ENCODE measurements at places on chromosomes 3 and 15.

- DNase-seq, result no peak
These were observed 109.0 kb upstream of the NEDD4 start for GRCh38 chr15:56102441-56102840.

- no peak for DNase-seq
These were observed 34.9 kb downstream of the CCDC33 start for GRCh38 chr15:74270854-74271520.

- DNase-seq, result no peak
These were observed 752.3 kb downstream of the EPHA3 start for GRCh38 chr3:89859757-89860156.

DNA sequence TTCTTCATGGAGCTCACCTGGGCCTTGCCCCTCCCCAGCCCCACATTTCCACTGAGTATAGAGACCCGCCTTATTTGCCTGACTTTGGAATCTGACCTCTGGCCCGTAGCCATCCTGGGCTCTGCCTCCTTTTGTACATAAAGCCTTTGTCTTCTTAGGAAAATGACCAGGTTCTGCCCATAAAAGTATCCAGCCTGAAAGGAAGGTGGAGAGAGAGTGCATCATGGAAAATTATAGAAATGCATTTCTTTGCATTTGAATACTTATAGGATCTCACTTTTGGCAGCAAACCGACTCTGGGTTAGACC is 3.6 kb upstream of the SH2D7 start:
- no peak for DNase-seq

DNA sequence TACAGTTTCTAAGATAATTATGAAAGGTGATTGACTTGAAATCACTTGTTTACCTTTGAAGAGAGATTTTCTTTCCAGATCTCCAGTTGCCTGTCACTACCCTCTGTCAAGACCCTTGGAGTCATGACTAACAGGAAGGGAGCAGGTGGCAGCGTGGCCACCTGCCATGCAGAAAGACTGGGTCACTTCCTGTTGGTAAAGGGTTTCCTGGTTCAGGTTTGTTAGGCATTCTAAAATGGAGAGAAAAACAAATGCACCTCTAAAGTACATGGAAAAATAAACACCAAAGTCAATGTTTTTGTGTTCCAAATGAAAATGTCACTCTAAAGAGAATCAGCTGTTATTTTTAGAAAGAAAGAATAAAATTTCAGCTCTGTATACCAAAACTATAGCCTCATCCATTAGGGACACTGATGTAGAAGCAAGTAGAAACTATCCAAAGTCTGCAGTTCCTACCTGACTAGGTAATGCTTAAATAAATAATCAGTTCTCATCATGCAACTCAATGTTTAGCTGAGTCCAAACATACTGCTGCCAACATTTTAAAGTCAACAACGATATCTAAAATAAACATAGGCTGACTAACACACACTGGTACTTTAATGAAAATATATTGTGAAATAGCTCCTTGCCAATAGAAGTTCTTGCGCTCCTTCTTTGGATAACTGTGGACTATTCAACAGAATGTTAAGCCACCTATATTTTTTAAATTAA is 23.9 kb upstream of the TM4SF1 start:
- DNase-seq, result no peak

DNA sequence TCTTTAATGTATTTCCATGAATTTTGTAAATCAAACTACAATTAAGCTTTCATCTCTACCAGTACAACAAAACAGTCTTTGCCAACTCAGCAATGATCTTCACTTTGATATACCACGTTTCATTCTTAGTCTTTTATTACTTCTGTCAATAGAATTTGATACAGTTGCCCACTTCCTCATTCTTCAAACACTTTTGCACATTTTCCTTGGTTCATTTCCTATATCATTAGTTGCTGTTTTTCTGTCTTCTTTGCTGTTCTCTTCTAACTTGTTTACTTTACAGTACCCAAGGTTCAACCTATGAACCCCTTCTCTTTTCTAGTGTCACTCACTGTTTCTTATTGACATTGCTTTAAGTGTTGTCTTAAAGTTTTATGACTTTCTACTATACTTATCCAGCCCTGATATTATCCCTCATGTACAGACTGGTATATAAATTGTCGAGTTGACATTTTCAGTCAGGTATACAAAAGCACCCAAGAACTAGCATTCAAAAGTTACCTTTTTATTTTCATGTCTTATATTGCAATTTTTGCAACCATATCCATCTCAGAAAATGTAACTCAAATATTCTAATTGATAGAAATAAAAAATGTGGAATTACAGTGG is 903.1 kb downstream of the NSUN3 start:
- no peak for DNase-seq

DNA sequence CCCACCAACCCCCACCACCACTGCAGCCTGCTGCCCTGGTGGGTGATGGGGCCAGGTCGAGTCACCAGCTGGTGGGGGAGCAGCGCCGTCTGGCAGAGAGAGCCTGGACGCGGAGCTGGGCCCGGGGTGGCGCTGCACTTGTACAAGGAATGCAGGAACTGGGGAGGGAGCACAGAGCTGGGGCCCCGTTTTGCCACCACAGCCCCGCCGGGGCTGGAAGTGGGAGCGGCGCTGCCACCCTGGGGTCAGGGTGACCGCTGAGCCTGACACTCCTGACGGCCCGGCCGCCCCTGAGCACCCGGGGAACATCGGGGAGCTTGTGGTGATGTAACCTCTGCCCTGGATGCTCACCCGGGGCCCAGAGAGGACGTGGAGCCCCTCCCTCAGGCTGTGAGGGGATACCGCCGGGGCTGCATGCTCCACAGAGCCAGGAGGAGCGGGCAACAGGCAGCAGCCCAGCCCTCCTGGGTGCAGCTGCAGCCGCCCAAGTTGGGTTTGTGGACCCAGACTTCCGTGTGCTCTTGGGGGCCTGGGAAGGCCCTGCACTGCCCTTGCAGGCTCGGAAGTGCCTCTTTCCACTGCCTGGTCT is 32.6 kb upstream of the IREB2 start:
- no peak for DNase-seq

DNA sequence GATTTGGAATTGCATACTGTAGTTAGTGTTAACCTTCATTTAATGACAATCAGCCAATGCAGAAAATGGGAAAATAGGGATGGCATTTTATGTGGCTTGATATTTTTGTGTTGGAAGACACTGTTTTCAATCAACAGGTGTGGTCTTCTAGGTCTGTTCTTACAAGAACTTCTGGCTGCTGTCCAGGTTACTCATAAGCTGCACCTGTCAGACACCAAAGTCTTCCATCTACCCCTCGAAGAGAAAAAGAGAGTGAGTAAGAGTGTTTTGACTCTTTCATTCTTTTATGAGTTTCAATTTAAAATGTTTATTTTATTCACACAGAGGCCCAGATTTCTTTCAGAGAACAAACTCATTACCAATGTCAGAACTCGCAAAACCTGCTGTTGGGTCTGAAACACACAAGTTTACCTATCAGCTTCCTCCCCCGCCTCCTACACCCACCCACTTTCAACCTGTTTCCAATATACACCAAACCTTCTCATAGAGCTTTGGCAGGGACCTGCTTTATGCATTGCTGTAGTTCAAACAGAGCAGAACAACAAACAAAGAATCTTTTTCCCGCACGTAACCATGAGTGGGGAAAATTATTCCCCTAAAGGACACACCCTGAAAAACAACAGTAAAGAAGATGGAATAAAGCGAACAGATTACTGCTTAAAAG is 767.7 kb upstream of the ALCAM start:
- no peak for DNase-seq

GRCh38 chr3:131756405-131756804 is 253.6 kb upstream of the MRPL3 start:
- DNase-seq, result no peak

DNA sequence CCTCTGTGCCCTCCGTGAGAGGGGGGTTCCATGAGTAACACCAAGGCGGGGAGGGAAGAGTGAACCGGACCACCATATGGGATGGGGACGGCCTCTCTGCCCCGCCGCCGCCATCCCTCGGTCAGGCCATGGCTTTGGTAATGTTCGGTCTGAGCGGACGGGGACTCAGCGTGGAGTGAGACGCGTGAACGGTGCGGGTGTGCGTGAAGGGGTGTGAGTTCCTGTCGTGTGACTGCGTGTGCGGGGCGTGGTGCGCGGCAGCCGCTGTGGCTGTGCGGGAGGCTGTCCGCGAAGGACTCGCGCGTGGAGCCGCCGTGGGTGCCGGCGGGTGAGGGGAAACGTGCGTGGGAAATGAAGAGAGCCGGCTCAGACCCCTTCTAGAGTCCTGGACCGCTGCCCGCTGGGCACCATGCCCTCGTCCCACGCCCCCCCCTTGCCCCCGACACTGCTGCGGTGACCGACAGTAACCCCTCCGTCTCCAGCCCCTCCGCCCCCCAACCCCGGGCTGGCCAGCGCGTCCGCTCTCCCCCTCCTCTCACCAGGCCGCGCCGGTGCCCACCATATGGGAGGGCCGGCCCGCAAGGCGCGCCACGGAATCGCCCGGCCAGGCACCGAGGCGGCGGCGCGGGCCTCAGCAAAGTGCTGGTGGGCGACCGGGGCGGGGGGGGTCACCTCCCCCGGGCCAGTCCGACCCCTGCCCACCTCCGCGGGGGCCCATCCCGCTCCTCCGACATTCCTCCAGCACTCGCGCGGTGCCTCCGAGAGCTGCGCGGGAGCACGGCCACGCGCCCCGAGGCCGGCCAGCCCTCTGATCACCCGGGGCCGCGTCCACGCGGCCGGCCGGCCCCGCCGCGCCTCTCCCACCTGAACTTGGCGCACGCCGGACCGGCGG is 589 bp downstream of the KLF15 start:
- DNase-seq, result no peak

GRCh38 chr3:150074277-150074676 is 103.6 kb upstream of the PFN2 start:
- no peak for DNase-seq

DNA sequence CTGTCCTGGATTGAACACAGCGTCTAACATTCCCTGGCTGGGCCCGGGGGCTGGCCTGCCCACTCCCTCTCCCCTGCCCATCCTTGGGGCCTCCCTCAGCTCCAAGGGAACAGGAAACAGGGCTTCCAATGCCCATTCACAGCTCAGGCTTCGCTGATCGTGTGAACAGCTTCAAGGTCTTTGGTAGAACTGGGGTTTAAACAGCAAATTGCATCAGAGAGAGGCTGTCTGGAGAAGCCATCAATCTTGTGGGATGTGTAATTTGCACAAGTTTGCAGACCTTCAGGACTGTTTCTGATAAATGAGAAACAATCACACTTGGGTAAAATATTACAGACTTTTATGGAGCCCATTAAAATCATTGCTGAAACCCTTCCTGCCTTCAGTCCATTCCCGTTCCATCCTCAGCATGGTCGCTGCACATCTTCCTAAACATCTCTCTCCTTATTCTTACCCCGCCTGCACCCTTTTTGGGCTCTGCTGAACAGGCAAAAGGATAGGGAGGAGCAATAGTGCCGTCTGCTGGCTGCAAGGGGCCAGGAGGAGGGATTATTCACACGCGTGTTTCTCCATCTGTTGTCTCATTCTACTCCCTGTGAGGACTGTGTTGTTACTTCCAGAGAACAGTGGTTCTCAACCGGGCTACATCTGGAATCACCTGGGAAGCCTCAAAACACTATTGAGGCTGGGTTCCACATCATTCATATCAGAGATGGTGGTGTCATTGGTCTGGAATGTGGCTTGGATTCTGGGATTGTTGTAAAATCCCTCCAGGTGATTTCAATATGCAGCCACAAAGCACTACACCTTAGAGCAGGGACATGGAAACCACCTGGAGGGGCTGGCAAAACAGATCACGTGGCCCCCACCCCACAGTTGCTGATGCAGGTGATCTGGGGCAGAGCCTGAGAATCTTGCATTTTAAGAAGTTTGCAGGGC is 116.3 kb downstream of the CLSTN2 start:
- no peak for DNase-seq

Measured in CD4-positive, alpha-beta T cell treated with Interleukin-4 for 4 hours (primary cell).